Natural killer cell (primary cell): ENCODE measurements at places on chromosomes 6 and 20.

DNA sequence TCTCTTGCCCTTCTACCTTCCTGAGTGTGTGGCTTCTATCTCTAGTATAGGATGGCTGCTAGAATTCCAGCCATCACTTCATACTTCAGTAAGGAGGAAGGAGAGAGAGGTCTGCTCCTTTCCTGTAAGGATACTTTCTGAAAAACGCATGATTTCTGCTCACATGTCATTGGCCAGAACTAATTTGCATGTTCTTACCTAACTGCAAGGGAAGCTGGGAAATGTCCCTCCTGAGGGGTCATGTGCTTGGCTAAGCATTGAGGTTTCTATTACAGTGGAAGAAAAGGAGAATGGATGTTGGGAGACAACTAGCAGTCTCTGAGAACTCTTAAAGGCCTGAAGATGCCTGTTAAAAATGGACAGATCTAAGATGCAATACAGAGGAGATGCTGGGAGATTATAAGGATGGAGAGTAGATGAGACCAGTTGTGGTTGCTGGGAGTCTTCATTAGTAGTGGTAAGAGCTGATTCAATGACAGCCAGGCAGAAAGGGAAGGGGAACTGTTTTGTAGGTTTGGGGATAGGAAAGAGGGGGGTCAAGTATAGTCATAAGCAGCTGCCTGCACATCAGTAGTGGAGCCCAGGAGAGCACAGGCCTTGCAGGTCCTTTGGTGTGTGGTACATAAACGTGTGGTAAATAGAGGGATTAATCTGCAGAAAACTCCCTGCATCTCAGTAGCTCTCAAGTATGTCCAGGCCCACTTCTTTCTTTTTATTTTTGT, 20.2 kb downstream of the CDS2 start:
- no peak for DNase-seq

DNA sequence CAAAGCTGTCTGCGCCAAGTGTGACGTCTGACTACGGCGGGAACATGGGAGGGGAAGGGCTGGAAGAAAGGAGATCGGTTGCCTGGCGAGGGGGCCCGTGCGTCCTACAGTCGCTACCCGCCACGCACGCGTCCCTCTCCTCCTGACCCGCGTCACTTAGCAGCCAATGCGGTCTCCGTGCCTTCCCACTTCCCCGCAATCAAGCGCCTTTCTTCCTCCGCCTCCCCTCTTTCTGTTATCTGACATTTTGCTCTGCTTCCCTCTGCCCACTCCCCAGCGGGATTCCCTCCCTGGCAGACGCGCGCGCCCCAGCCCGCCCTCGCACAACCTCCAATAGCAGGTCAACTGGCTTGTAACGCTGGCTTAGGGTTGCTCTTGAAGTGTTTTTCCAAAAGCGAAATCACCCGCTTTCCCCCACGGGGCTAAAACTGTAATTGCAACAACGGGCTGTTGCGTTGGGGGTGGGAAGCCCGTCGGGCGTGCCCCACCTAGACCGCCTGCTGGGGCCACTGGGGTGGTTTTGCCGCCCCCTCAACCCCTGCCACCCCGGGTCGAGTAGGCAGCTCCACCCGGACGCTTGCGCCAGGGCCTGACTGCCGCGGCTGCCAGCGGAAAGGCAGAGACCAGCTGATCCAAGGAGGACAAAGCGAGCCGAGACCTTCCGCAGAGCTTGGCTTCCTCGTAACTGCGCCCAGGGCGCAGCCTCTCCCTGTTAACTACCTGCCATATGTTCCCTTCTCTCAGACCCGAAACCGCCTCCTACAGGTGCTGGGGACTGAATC, 6.2 kb upstream of the SOX4 start:
- peak; percentile 43 for DNase-seq

DNA sequence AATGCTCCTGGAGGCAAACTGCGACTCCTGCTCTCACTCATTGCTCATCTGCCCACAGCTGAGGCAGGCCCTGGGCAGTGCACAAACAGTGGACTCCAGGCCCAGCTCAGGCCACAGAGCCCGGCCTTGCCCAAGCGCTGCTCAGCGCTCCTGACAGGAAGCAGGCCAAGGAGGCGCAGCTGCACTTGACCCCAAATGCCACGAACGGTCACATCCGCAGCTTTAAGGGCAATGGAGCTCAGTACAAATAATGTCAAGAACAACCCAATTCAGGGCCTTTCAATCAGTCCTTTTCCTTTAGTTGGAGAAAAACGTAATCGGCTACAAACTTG, 33.8 kb downstream of the RRBP1 start:
- DNase-seq: no peak

- no peak for DNase-seq
Measured at GRCh38 chr20:52612046-52612632, 360.0 kb upstream of the TSHZ2 start.

DNA sequence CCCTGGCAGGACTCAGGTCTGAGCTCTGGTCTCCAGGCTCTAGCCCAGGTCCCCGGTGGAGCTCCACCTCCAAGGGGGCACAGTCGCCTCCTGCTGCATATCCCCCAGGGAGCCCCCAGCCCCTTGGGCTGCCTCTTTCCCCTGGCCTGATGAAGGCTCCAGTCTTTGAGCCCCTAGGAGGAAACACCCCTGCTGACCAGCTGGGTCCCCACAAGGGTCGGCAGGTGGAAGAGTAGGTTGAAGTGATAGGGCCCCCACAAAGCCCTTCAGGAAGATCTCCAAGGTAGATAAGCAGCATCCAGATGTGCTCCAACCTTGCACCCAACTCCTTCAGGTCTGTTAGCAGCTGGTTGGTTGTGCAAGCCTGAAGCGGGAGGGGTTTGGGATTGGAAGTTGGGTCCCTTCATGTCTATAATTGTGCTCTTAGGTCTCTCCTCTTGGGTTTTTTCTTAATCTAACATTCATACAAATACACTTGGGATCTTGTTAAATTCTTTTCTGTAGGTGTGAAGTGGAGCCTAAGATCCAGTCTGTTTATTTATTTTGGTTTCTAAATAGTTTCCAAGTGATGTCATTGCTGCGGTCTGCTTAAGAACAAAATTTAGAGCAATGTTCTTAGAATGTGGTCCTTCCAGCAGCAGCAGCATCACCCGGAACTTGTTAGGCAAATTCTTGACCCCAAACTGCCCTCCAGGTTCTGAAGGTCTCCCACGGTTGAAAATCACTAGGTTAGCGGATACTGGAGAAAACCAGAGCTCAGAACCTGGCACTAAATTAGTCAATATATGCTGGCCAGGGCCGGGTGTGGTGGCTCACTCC, 5.1 kb downstream of the UBE2C start:
- no peak for DNase-seq

DNA sequence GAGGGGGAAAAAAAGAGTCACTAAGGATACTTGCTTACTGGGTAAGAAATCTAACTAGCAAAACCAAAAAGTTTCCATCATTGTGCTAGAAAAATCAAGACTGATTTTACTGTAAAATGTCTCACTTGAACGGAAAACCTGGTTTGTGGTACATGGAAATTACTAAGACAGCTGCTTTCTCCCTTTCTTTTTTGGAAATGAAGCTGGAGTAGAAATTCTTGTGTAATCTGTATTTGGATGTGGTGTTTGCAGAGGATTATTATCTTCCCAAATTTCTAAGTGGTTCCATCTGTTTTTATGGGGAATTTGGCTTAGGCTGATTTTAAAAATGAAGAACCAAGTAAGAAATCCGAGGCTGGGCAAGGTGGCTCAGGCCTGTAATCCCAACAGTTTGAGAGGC, 20.4 kb downstream of the EPB41L2 start:
- no peak for DNase-seq
